ENCODE measurements at places on chromosomes 3 and 15.

GRCh38 chr3:51642462-51642861 lies 28.6 kb upstream of the TEX264 start:
- no peak for DNase-seq

DNA sequence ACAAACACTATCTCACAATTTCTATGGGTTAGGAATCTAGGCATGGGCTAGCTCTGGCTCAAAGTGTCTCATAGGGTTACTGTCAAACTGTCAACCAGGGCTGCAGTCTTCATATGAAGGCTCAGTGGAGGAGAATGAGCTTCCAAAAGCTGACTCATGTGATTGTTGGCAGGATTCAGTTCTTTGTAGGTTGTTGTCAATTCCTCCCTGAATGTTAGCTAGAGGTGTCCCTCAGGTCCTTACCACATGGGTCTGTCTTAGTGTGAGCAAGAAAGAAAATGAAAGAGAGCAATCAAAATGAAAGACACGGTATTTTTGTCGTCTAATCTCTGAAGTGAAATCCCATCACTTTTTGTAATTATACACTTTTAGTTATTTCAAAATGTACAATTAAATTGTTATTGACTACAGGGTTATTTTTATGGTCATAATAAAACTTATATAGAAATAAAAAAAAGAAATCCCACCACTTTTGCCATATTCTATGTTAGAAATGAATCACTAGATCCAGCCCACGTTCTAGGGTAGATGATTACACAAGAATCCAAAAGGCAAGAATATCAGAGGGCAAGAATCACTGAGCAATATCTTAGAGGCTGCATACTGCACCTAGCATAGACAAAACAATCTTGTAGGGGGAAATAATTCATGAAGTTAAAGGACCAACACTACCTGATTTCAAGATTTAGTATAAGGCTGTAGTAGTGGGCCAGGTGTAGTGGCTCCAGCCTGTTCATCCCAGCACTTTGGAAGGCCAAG lies 8.4 kb downstream of the ACSBG1 start:
- no peak for DNase-seq

- DNase-seq: no peak
Measured at GRCh38 chr3:59001675-59002074, 48.1 kb downstream of the CFAP20DC start.

DNA sequence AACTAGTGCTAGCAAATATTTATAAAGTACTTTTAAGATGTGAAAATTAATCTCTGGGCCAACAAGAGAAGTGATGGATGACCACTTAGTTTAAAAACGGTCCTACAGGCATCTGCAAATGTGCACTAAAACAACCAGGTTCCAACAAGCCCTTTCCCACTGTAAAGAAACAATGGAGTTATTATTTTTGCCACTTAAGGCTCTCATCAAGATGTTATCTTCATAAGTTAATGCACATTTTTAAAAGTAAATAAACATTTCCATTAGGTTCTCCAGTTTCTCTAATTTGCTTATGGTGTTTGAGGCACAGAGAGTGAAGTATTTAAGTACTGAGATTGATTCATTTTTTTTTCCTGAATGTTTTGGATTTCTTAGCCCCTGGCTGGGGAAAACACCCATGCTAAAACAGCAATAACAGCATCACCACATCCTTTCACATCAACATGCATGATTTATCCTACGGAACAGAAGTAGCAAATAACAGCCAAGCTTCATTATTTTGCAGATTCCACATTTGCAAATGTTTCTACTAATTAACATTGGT lies 20.8 kb downstream of the ABI3BP start:
- no peak for DNase-seq

- DNase-seq: no peak
Measured at GRCh38 chr15:59366333-59367021, 6.2 kb downstream of the MYO1E start.

DNA sequence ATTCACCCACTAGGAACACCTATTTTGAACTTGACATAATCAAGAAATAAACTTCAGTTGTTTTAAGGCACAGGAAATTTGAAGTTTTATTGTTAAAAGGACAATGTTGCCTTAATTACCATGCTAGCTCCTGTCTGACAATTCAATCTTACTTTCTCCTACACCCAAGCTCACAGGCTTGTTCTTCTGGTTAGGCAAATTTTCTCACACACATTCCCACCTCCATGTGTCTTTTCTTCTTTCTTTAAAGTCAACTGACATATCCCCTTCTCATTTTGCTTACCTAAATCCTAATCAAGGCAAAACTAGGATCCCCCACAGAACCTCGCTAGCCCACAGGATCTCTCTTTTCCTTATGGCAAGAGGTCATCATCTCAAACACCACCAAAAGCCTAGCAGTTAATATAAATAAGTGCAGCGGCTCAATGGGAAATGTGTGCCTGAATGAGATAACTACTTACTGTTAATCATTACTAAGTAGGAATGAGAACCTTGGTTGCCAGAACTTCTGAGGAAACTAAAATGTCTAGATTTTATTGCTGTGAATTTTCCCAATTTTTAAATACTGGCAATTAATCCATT lies 189.3 kb downstream of the PLCH1 start:
- DNase-seq: no peak

- DNase-seq: peak; percentile 91
Measured at GRCh38 chr3:144821583-144821982, 850.0 kb downstream of the DIPK2A start.

- no peak for DNase-seq
Measured at GRCh38 chr15:98785807-98786621, 137.7 kb downstream of the IGF1R start.

DNA sequence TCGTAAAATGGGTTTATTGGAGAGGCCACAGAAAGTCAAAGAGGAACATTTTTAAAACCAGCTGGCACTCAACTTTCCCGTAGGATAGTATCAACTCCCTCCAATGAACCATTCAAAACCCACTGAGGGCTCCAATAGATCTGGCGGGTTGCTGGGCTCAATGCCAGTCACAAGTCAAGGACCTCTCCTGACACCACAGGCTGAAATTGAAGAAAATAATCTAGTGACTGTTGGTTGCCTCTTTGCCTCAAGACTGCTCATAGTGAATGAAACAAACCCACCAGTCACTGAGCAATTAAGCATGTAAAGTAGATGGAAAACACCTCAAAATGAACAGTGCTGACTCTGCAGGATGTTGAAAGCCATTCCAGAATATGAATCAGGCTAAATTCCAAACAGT lies 500.6 kb upstream of the AGTR1 start:
- DNase-seq: no peak

DNA sequence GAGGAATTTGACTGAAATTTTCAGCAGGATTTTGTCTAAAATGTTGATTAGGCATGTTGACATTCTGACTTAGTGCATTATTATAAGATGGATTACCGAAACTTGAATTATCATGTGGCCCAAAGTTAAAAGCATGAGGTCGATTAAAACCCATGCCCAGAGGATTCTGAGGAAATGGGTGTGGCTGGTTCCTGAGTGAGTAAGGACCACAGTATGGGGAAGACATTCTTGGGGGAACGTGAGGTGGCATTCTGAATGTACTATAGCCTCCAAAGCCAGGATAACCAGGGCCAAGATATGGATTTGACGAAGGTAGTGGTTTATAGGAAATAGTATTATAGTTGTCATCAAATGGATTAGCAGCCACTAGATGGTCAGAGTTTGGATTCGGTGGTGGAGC lies 38.7 kb upstream of the DNAAF4 start:
- DNase-seq: no peak

- DNase-seq: peak; percentile 71
Measured at GRCh38 chr15:39165020-39165706, 415.7 kb upstream of the THBS1 start.

- DNase-seq: peak; percentile 45
Measured at GRCh38 chr3:185677146-185677829, 91.2 kb downstream of the SENP2 start.

- no peak for DNase-seq
Measured at GRCh38 chr3:66019896-66020295, 18.8 kb downstream of the MAGI1 start.

GRCh38 chr3:120909602-120909878 lies 1.5 kb downstream of the STXBP5L start:
- no peak for DNase-seq

- DNase-seq: no peak
Measured at GRCh38 chr15:77034695-77035489, 36.0 kb downstream of the TSPAN3 start.
